NCI-H2029 (cell line): ENCODE measurements at places on chromosomes 3 and 15.
A peak's percentile ranks its signal among the peaks of the same experiment; 100 is the strongest.

DNA sequence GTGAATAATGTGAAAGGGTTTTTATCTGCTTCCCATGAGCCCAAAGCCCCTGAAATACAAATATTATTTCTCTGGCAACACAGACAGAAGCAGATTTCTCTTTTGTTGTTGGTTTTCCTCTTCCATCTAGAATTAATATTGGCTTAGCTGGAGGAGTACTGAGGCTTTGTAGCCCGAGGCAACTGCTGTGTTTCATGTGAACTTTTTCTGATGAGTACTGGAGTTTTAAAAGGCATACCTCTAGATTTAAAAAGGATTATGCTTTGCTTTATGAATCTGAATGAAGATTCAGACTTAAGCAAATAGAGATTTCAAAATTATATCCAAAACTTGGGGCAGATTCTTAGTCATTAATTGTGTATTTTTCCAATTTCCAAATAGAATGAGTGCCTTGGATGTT, 50.9 kb downstream of the IQCH start:
- DNase-seq = no peak

DNA sequence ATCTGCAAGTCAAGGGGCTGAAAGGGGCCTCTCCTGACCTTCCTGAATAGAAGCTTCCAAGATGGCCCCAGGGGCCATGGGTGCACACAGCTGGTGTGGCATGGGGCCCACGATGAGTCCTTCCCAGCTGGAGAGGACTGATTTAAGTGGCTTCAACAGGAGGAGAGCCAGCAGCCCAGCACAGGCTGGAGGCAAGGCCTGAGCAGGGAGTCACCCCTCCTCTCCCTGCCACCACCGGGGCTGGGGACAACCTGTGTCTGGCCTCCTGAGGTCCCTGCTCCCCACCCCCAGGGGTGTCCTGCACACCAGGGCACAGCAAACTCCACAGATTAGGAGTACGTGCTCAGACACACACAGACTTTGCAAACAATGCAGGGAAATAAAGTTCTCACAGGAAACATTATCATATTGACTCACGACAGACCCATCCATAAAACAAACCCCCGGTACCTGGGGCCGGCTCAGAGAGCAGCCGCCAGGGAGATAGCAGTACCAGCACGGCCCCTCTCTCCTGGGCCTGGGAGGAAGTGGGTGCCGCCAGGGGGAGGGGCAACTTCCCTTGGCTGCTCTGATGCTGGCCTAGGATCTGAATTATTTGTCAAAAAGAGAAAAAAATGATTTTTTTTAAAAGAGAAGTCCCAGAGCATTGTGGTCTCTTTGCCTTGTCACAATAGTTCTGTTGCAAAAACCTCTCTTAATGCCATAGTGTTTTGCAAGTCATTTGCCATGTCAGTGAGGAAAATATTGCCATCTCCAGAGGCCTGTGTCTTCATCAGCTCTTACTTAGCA, 21.9 kb upstream of the TSEN2 start:
- DNase-seq = no peak

- DNase-seq = no peak
Measured at GRCh38 chr15:25847051-25847450, 16.1 kb downstream of the ATP10A start.

GRCh38 chr3:134991003-134991402, 195.9 kb downstream of the EPHB1 start:
- no peak for DNase-seq

GRCh38 chr15:64634027-64634426, 141.4 kb downstream of the RBPMS2 start:
- DNase-seq = no peak

GRCh38 chr3:150237490-150237889, 170.6 kb upstream of the TSC22D2 start:
- peak; percentile 65 for DNase-seq

GRCh38 chr3:142931222-142931621, 32.3 kb downstream of the PAQR9 start:
- DNase-seq = no peak

DNA sequence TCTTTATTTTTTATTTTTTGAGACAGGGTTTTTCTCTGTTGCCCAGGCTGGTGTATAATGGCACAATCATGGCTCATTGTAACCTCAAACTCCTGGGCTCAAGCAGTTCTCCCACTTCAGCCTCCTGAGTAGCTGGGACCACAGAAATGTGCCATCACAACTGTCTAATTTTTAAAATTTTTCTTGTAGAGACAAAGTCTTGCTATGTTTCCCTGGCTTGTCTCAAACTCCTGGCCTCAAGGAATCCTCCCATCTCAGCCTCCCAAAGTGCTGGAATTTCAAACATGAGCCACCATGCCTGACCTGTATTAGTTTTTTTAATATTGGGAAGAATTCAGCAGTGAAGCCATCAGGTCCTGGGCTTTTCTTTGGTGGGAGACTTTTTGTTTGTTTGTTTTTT, 13.6 kb upstream of the CLDN11 start:
- DNase-seq = no peak

- no peak for DNase-seq
Measured at GRCh38 chr3:69051756-69052471, at the start of gene TMF1. Gene TMF1, minus strand, starts transcription at chr3:69052333. Its CDS starts 247 bp downstream, at chr3:69052086.

- peak; percentile 20 for DNase-seq
Measured at GRCh38 chr3:69370156-69370883, 15.6 kb downstream of the FRMD4B start.

GRCh38 chr3:185824051-185825005, 514 bp downstream of the IGF2BP2 start:
- DNase-seq = no peak

DNA sequence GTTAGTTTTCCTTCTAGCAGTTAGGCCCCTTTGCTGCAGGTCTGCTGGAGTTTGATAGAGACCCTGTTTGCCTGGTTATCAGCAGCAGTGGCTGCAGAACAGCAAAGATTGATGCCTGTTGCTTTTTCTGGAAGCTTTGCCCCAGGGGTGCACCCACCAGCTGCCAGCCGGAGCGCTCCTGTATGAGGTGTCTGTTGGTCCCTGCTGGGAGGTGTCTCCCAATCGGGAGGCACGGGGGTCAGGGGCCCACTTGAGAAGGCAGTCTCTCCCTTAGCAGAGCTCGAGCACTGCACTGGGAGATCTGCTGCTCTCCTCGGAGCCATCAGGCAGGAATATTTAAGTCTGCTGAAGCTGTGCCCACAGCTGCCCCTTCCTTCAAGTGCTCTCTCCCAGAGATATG, 825.3 kb upstream of the GRM7 start:
- DNase-seq = no peak

GRCh38 chr3:4885316-4885715, 93.9 kb upstream of the BHLHE40 start:
- DNase-seq = no peak
